ENCODE measurements at places on chromosomes 3 and 15.

GRCh38 chr3:126390201-126390600 is 4.5 kb upstream of the CFAP100 start:
- DNase-seq = no peak

- no peak for DNase-seq
Measured at GRCh38 chr15:50321680-50322210, 33.3 kb downstream of the GABPB1 start.

GRCh38 chr3:174440253-174440701 is 418.9 kb upstream of the NAALADL2 start:
- DNase-seq = peak; percentile 33

DNA sequence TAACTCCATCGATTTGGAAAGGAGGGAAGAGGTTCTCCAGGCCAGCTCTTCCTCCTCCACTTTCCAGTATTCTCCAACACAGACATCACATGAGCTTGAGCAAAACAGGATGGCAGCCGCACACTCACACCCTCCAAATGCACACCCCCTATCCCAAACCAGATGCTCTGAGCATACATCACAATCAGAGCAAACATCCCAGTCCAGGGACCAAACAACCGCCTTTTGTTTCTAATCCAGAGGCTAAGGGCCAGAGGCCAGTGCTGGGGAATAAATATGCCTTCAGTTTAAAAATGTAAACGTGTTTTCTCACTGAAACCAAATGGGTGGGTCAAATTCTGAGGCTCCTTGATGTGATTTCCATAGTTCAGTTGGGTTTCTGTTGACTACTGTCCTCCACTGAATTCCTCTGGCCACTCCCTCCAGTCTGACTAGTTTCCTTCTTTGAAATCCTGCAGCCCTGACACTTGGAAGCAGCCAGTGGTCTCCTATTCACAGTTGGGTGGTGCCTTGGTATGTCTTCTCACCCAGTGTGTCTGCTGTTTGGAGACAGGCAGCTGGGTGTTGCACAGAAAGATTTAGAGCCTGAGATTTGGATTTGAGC is 19.2 kb upstream of the MFGE8 start:
- DNase-seq = no peak

DNA sequence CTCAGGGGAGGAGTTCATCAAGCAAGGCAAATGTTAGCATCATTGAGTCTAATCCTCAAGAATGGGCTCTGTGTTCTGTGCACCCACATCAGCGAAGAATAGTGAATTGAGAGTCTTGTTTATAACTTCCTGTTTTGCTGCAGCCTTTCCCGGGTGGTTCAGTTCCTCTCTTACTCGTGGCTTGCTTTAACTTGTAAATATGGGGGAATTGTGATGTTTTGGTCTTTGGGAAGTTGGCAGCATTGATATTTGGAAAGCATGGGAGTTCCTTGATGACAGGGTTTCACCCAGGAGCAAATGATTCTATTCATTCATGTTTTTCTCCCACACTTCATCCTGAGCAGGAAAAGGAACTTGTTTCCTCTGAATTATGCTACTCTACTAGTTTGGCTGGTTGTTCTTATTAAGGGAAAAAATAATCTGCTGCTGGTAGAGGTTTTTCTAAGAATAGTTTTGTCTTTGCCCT is 40.4 kb downstream of the GPD1L start:
- DNase-seq = no peak

DNA sequence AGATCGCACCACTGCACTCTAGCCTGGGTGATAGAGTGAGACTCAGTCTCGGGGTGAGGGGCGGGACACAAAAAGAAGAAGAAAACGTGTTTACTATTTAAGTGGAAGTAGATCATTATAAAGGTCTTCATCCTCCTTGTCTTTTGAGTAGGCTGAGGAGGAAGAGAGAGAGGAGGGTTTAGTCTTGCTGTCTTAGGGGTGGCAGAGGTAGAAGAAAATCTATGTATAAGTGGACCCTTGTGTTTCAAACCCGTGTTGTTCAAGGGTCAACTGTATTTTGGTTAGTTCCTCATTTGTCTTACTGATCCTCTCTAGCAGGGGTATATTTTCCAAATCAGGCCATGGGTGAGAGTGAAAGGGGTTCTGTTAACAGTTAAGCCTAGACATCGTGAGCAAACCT is 40.1 kb downstream of the TRIM71 start:
- DNase-seq = no peak

Measured in mesendoderm (in vitro differentiated cells).